WTC11 (cell line): ENCODE measurements at places on chromosomes 7 and 10. TPM values are rescaled to one million over a fixed set of nuclear protein-coding genes. Genes with fewer than 3 reads are reported as not detected.

GRCh38 chr7:30841025-30841735 is 70.0 kb downstream of the MINDY4 start:
- 0 out of 2 replicates have a peak, but pooled peaks cover 3% of the 10 kb centered on the region for H3K4me1 ChIP-seq
- no peak overlapping the region for H3K4me3 ChIP-seq
- H3K36me3 ChIP-seq, result peaks cover 6% of the 10 kb centered on the region
- no peaks in the 10 kb centered on the region for H3K27me3 ChIP-seq
- DNase-seq, result no peak

GRCh38 chr7:109986701-109987100 is 1104.2 kb upstream of the LRRN3 start:
- H3K36me3 ChIP-seq, result peaks cover 11% of the 10 kb centered on the region
- no peak overlapping the region for H3K4me3 ChIP-seq
- H3K27me3 ChIP-seq, result no peaks in the 10 kb centered on the region

DNA sequence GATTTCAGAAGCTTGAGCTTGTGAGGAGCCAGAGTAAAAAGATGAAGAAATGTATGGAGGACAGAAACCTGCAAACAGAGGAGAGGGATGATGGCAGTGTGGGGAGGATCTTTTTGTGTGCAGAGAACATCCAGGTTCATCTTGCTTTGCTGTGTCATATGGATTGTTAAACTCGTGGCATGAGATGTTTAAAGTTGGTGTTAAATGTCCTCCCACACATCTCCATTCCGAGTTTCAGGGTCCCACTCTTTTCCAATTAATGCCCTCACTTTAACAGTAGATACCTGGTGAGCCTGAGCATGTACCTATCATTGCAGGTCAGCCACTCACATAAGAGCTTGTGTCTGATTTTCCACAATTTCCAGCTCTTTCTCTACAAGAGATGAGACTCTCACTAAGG is 147.7 kb downstream of the ST7 start:
- no peak overlapping the region for H3K4me3 ChIP-seq
- H3K27ac ChIP-seq, result no peak overlapping the region
- H3K4me1 ChIP-seq, result peaks cover 5% of the 10 kb centered on the region; the same call in 1 of the 2 replicates

- no peak overlapping the region for H3K4me3 ChIP-seq
- H3K27me3 ChIP-seq, result peaks cover 3% of the 10 kb centered on the region; the same call in 1 of the 2 replicates
- no peak overlapping the region for H3K27ac ChIP-seq
- peaks cover 41% of the 10 kb centered on the region for H3K4me1 ChIP-seq
Measured at GRCh38 chr7:70589010-70589409, 542.9 kb upstream of the GALNT17 start.

GRCh38 chr10:17662193-17663138 is 18.5 kb downstream of the STAM start:
- H3K4me3 ChIP-seq, result no peak overlapping the region
- no peaks in the 10 kb centered on the region for H3K27me3 ChIP-seq
- peaks cover 18% of the 10 kb centered on the region for H3K4me1 ChIP-seq
- peak overlapping the region; percentile 25; the same call in 1 of the 2 replicates for H3K27ac ChIP-seq

DNA sequence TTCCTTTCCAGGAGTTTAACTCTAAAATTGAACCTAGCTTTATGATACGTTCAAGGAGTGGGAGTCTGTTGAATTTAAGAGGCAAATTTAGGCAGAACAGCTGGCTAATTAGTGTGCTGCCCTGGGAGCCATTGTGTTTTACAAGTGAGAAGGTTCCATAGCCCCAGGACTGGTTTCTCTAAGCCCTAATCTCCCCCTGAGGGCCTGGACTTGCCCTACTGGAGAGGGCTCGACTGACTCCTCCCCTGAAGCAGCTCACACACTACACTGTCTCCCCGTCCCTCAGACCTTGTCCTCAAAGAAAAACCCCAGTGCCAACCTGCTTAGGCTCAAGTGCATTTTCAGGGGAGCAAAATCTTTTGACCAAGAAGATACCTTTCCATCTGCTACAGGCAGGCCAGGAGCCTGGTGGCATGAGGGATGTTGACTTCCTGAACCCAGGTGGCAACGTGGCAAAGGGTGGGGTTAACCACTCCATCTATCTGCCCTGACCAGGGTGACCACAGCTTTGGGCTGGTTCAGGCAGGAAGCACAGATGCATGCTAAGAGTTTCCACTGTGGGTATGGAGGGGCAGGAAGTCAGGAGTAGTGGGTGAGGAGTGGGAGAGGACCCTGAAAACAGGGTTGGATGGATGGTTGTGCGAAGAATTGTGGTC is 68.9 kb upstream of the CARD11 start:
- no peak overlapping the region for H3K27ac ChIP-seq
- H3K36me3 ChIP-seq, result peaks cover 9% of the 10 kb centered on the region; the same call in 1 of the 2 replicates
- DNase-seq, result no peak
- no peak overlapping the region for H3K4me3 ChIP-seq
- H3K4me1 ChIP-seq, result peaks cover 12% of the 10 kb centered on the region

GRCh38 chr10:21500578-21500910 is 24.9 kb downstream of the SKIDA1 start:
- DNase-seq, result no peak
- no peaks in the 10 kb centered on the region for H3K36me3 ChIP-seq
- H3K27me3 ChIP-seq, result peaks cover 34% of the 10 kb centered on the region
- H3K4me1 ChIP-seq, result peaks cover 72% of the 10 kb centered on the region

Gene DPP6
- 0.07 TPM in 1 of 3 replicates, not detected in the others for total RNA-seq

GRCh38 chr7:115864082-115864481 is 166.5 kb downstream of the TFEC start:
- DNase-seq, result no peak
- H3K27me3 ChIP-seq, result no peaks in the 10 kb centered on the region
- no peaks in the 10 kb centered on the region for H3K36me3 ChIP-seq
- no peaks in the 10 kb centered on the region for H3K4me1 ChIP-seq
- H3K27ac ChIP-seq, result no peak overlapping the region

DNA sequence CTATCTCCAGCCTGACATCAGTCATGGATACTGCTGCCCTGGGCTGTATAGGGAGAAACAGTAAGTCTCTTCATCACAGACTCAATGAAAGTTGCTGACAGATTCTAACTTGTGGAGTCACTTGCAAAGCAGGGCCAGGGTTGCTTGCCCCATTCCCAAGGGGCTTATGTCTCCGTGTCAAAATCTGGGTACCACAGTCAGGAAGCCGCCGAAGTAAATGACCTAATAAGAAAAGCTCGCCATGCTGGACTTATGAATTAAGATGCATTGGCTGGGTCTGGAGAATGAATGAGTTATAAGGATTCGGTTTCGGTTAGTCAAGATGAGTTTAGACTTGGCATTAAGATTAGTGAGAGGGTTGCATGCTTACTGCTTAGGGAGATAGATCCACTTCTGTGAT is 10.8 kb upstream of the OR6V1 start:
- no peaks in the 10 kb centered on the region for H3K4me1 ChIP-seq
- H3K4me3 ChIP-seq, result no peak overlapping the region
- H3K27ac ChIP-seq, result no peak overlapping the region
- no peaks in the 10 kb centered on the region for H3K36me3 ChIP-seq
- no peaks in the 10 kb centered on the region for H3K27me3 ChIP-seq

Gene SMC3
- 63.5 to 71.0 TPM (median 65.4 TPM) in 3 replicates for total RNA-seq

DNA sequence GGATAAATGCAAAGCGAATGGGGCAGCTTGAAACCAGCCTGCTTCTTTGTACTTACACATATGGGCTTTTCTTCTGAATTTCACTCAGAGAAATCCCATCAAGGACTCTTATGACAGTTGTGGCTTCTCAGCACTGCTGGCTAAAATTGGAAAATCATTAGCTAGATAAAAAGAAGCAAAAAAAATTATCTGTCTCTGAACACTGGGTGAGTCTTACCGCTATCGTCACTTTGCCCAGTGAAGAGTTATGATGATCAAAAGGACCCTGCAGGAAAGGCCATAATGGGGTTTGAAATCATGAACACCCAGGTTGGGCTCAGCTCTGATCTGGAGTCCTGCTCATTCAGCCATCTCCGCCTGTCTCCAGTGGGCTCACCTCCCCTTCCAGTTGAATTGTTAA is 34.3 kb downstream of the AOAH start:
- no peaks in the 10 kb centered on the region for H3K27me3 ChIP-seq
- no peak overlapping the region for H3K4me3 ChIP-seq
- H3K27ac ChIP-seq, result no peak overlapping the region
- H3K4me1 ChIP-seq, result peaks cover 15% of the 10 kb centered on the region
- no peaks in the 10 kb centered on the region for H3K36me3 ChIP-seq

GRCh38 chr10:69645296-69646184 is 15.5 kb downstream of the FAM241B start:
- no peak overlapping the region for H3K27ac ChIP-seq
- no peaks in the 10 kb centered on the region; the same call in 1 of the 2 replicates for H3K27me3 ChIP-seq
- DNase-seq, result no peak

- no peak overlapping the region for H3K27ac ChIP-seq
- no peaks in the 10 kb centered on the region for H3K36me3 ChIP-seq
- H3K27me3 ChIP-seq, result no peaks in the 10 kb centered on the region
- no peaks in the 10 kb centered on the region for H3K4me1 ChIP-seq
- H3K4me3 ChIP-seq, result no peak overlapping the region
- no peak for DNase-seq
Measured at GRCh38 chr10:88920198-88920597, 32.4 kb downstream of the ACTA2 start.

GRCh38 chr10:43419997-43420368 is 11.0 kb upstream of the HNRNPF start:
- H3K27ac ChIP-seq, result no peak overlapping the region
- peak overlapping the region; percentile 43 for H3K4me3 ChIP-seq
- peaks cover 20% of the 10 kb centered on the region for H3K27me3 ChIP-seq
- H3K36me3 ChIP-seq, result peaks cover 14% of the 10 kb centered on the region
- H3K4me1 ChIP-seq, result peaks cover 6% of the 10 kb centered on the region

DNA sequence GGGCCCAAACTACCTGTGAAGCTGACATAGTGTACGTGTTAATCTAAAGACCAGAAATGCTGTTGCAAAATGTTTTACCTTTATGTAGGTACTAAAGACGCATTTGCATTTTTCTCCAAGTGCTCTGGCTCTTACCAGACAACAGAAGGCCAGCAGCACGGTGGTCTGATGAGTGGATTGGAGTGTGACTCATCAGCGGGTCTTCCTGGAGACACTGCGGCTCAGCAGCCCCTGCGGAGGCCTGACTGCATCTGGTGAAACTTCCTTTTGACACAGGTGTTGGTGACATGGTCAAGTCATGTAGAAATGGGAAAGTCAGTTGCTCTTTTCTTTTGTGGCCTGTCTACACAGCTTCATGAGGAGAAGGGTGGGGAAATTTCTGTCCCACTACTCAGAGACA is 723.6 kb downstream of the INHBA start:
- no peak overlapping the region for H3K27ac ChIP-seq
- H3K4me3 ChIP-seq, result no peak overlapping the region
- H3K27me3 ChIP-seq, result no peaks in the 10 kb centered on the region
- H3K36me3 ChIP-seq, result no peaks in the 10 kb centered on the region

Gene VWC2
- total RNA-seq, result 0.79 to 0.85 TPM (median 0.82 TPM) in 3 replicates

GRCh38 chr10:89144836-89145235 is 62.3 kb downstream of the CH25H start:
- H3K4me3 ChIP-seq, result no peak overlapping the region
- H3K27me3 ChIP-seq, result no peaks in the 10 kb centered on the region
- no peaks in the 10 kb centered on the region; the same call in 1 of the 2 replicates for H3K36me3 ChIP-seq
- H3K4me1 ChIP-seq, result peaks cover 2% of the 10 kb centered on the region; the same call in 1 of the 2 replicates
- H3K27ac ChIP-seq, result no peak overlapping the region

- no peaks in the 10 kb centered on the region for H3K36me3 ChIP-seq
- peaks cover 10% of the 10 kb centered on the region for H3K4me1 ChIP-seq
- peak; percentile 95 for DNase-seq
- no peaks in the 10 kb centered on the region for H3K27me3 ChIP-seq
- H3K27ac ChIP-seq, result peak overlapping the region; percentile 80
Measured at GRCh38 chr7:1059200-1060091, 15.1 kb downstream of the GPR146 start.

Gene GOLGA7B
- 0.07 to 0.24 TPM (median 0.07 TPM) in 3 replicates for total RNA-seq

- H3K36me3 ChIP-seq, result no peaks in the 10 kb centered on the region
- no peak overlapping the region for H3K27ac ChIP-seq
- no peak overlapping the region for H3K4me3 ChIP-seq
- H3K4me1 ChIP-seq, result peaks cover 12% of the 10 kb centered on the region
- DNase-seq, result no peak
Measured at GRCh38 chr10:70130878-70131559, 1.6 kb downstream of the AIFM2 start.

DNA sequence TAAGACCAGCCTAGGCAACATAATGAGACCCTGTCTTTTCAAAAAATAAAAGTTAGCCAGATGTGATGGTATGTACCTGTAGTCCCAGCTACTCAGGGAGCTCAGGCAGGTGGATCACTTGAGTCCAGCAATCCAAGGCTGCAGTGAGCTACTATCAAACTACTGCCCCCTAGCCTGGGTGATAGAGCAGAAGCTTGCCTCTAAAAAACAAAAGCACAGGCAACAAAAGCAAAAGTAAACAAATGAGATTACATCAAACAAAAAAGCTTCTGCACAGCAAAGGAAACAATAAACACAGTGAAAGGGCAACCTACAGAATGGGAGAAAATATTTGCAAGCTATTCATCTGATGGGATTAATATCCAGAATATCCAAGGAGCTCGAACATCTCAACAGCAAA is 65.4 kb downstream of the FANK1 start:
- peaks cover 7% of the 10 kb centered on the region; the same call in 1 of the 2 replicates for H3K4me1 ChIP-seq
- DNase-seq, result no peak
- H3K4me3 ChIP-seq, result no peak overlapping the region
- H3K27ac ChIP-seq, result no peak overlapping the region

Gene LRRC4
- 7.8 to 14.9 TPM (median 9.9 TPM) in 3 replicates for total RNA-seq

DNA sequence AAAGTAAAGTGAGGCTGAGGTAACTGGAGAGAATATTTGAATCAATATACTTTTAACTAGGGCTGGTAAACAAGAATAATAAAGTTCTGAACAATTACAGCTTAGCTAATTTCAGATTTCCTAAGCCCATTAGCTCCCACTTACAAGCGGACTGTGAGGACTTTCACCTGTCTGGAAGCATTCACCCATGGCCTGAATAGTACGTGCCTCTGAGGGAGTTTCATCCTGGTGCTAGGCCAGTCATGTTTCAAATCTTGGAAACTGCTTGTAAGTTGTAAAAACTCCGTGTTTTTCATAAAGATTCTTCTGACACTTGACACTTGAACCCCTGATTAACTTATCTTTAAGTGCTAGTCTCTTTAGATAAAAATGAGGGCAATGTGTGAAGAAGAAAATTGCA is 975.2 kb upstream of the GHITM start:
- DNase-seq, result no peak
- no peaks in the 10 kb centered on the region for H3K36me3 ChIP-seq
- H3K4me3 ChIP-seq, result no peak overlapping the region
- H3K27ac ChIP-seq, result no peak overlapping the region

GRCh38 chr10:63515002-63515763 is 6.0 kb upstream of the REEP3 start:
- no peaks in the 10 kb centered on the region; the same call in 1 of the 2 replicates for H3K36me3 ChIP-seq
- peak overlapping the region; percentile 97 for H3K27ac ChIP-seq
- no peak for DNase-seq
- peaks cover 64% of the 10 kb centered on the region for H3K4me1 ChIP-seq
- no peaks in the 10 kb centered on the region for H3K27me3 ChIP-seq
- peak overlapping the region; percentile 24; the same call in 1 of the 2 replicates for H3K4me3 ChIP-seq
